NCI-H526 treated with DMSO at 0.1 percent for 48 hours (cell line): ENCODE measurements at places on chromosomes 3 and 15.

- no peak for DNase-seq
Measured at GRCh38 chr3:154844863-154845262, 235.3 kb upstream of the MME start.

DNA sequence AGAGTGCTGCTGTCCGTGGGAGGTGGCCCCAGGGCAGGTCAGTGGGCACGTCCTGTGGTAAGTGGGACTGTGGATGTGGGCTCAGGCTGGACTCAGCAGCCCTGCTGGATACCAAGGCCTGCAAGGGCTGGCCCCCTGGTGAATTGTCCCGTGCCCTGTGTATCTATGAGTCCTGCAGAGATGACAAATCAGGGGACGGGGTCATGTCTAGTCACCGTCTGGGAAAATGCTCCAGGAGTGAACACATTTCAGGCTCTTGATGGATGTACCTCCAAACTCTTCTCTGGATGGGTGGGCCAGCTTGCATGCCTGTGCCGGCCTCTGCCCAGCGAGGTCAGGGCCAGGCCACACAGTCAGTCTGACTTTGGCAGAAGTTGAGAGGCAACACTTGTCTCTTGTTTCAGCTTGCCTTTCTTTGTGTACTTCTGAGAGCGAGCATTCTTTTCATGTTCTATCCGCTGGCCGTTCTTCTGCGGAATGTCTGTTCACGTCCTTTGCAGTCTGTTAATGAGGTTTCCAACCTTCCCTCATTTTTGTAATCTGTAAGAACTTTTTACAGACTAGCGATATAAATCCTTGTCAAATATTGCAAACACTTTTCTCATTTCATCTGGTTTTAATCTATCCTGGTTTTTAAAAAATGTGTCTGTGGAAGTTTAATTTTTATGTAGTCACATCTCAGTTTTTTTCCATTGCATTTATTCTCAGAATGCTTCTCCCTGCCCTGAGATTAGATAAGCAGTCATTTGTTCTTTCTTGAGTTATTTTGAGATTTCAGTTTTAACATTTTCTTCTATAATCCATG lies 11.4 kb upstream of the STAB1 start:
- no peak for DNase-seq

GRCh38 chr3:139292711-139293664 lies 50.8 kb upstream of the MRPS22 start:
- DNase-seq: no peak

DNA sequence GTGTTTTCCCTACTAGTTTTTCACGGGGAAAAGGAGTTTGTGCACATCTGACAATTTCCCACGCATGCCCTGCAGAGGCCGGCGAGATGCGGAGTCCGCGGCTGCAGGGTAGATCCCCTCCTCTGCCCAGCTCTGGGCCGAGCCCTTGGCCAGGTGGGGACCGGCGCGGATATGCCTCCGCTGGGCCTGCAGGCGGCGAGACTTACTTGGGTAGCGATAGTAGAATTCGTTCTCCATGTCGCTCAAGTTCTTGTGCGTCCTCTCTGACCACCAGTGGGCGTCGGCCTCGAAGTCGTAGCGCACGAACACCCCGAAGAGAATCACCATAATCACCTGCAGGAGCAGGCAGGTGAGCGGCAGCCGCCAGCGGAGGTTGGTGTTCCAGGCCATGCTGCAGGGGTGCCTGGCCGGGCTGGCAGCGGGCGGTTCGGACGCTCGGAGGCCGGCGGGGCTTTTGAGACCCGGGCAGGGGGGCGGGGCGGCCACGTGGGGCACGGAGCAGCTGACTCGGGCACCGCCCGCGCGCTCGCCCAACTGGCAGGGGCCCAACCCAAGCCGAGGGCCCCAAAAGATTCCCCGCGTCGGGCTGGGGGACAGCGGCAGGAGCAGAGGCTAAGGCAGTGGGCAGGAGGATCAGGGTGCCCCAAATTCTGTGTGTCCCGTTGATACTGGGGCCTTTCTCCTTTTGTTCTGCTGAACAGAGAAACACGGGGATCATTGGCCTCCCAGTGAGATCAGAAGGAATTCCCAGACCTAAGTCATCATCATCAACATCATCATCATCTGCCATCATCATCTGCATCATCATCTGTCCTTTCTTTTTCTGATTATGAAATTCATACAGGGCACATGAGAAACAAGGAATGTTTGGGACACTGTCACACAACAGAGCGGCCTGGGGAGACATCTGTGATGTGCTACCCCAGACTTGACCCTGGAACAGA lies at the start of gene RHCG:
Gene RHCG, minus strand, starts transcription at position 429 of the 944 bp plus-strand sequence. Its CDS starts 39 bp downstream, at position 390.
- peak; percentile 75 for DNase-seq

DNA sequence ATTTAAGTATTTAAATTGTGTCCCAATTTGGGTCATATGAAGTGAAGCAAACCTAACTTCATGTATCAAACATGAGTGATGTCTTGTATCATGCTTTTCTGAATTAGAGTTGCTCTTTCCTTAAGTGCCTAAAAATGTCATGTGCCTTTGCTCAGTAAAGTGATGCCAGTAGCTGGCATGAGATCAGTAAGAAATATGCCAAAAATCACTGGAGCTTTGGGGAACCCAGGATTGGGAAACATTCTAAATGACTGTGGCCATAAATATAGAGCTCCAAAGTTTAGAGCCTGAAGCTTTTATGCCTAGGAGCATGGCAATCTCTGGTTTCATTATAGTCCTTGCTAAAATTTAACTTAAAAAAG lies 33.8 kb downstream of the RBMS3 start:
- DNase-seq: no peak

GRCh38 chr15:99446565-99447496 lies 119.0 kb upstream of the MEF2A start:
- no peak for DNase-seq
